HS-5 (cell line): ENCODE measurements at places on chromosomes 4 and X.

GRCh38 chrX:53194308-53194707, 30.7 kb downstream of the KDM5C start:
- no peak for DNase-seq

DNA sequence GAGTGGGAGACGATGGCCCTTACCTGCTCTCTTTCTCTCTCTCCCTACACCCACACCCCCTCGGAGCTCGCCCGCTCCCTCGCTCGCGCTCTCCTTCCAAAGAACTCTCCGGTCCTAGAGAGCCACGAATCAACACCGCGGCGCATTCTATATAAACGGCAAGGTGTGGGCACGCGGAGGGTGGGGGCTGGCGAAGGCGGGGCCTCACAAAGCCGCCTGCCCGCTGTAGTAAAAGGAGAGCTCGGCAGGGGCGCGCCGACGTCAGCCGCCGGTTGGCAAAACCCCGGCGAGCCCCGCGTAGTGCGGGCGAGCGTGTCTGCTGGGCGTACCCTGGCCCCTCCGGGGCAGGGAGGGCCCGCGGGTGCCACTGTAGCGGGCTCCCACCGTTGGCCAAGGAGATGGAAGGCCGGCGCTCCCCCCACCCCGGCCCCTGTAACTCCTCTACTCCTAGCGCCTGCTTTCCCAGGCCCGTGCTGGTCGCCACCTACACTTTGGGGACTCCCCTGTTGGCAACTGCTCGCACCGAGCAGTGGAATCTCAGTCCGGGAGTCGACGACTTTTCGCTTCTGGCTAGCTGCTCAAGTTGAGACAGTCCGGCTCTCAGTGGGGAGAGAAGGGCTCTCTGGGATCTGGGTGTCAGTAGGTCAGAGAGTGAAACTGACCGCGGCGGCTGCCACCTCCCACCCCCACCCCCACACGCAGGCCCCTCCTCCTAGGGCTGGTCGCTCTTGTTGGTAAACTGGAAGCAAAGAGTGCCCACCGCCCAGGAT, 325.5 kb upstream of the F9 start:
- no peak for DNase-seq

- no peak for DNase-seq
Observed at GRCh38 chr4:15398001-15398400, 29.8 kb upstream of the C1QTNF7 start.

GRCh38 chr4:70606459-70606858, 14.4 kb downstream of the AMBN start:
- no peak for DNase-seq

GRCh38 chrX:69674891-69675290, 59.0 kb downstream of the EDA start:
- no peak for DNase-seq

- DNase-seq = no peak
Observed at GRCh38 chrX:129445436-129445835, 77.9 kb downstream of the SMARCA1 start.

DNA sequence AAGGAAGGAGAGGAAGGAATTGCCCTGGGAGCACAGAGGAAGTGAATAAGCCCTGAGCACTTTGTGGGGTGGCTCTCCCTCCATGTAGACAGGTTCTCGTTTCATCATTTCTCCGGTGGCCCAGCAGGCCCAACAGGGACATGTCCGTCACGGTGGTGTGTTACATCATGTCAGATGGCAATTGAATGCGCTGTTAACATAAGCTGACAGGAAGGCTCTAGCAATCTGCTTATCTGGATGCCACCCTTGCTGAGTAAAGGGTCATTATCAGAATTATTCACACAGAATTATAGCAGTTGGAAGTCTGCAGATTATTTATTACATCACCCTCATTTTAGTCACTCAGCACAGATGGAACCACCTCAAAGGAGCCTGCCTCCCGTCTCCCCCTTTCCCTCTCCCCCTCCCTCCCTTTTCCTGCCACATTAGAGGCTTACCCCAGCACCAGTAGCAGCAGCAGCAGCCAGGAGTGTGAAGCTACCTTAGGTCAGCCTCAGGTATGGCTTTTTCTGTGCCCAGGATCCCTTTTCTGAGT, 124.3 kb upstream of the TRIM2 start:
- no peak for DNase-seq

- DNase-seq = no peak
Observed at GRCh38 chr4:181301735-181302710, 941.2 kb upstream of the TENM3 start.

DNA sequence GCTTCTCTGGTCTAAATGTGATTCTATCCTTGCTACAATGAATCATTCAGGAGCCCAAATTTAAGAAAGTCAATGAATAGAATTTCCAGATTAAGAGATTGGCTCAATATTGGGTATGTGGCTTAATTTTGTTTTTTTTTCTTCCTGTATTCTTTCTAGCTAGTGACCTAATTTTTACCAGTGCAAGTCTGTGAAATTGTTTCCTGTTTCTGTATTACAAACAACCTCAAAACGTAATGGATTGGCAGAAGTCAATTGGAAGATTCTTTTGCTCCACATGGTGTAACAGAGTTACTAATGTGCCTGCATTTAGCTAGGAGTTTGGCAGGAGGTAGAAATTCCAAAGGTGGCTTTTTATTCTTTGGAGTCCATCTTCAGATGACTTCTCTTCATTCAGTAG, 17.6 kb downstream of the DYNLT3 start:
- no peak for DNase-seq

DNA sequence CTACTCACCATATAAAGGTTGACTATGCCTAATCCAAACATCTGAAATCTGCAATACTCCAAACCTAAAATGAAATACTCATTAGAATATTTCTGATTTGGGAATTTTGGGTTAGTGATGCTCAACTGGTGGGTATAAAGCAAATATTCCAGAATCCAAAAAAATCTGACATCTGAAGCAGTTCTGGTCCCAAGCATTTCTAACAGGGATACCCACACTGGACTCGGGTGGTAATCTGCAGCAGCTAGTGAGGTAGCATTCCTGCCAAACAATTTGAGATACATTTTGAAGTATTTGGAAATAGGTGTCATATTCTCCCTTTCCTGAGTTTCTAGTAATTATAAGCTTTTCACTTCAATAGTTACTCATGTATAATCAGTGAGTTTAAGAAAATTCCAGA, 49.6 kb upstream of the RPA4 start:
- DNase-seq = no peak

DNA sequence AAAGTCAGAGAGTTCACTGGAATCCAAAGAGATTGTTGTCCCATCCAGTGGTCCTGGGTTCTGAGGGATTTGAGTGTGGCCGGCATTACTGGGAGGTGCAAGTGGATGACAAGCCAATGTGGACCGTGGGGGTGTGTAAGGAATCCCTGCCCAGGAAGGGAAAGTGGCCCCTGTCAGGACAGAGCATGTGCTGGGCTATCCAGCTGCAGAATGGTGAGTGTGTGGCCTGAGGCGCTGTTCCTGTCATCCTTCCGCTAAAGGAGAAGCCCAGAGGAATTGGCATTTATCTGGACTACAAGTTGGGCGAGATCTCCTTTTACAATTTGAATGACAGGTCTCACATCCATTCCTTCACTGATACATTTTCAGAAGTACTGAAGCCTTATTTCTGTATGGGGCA, 20.4 kb upstream of the TRIM60 start:
- DNase-seq = no peak

GRCh38 chr4:56978750-56979303, at the start of gene POLR2B:
POLR2B (plus strand) TSS chr4:56978896; CDS start chr4:56978986, 90 bp downstream.
- DNase-seq = peak; percentile 78

- no peak for DNase-seq
Observed at GRCh38 chr4:98293104-98293887, 32.1 kb downstream of the RAP1GDS1 start.

- peak; percentile 53 for DNase-seq
Observed at GRCh38 chr4:147060151-147060931, 114.7 kb upstream of the TTC29 start.

DNA sequence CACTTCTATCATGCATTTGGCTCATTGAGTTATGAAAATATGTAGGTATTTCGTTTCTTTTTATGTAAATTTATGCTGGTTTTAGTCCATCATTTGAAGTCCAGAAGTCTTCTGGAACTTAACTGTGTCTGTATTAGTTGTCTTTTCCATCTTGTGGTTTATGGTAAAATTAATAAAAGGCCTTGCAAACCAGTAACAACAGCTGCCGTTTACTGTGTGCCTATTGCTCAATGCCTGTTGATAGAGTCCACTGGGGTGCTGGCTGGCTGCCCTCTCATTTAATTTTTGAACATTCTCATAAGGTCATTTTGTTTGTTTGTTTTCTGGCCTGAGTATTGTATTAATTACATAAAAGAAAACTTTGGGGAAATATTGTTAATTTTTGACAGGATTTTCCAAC, 98.0 kb downstream of the NAA11 start:
- no peak for DNase-seq

DNA sequence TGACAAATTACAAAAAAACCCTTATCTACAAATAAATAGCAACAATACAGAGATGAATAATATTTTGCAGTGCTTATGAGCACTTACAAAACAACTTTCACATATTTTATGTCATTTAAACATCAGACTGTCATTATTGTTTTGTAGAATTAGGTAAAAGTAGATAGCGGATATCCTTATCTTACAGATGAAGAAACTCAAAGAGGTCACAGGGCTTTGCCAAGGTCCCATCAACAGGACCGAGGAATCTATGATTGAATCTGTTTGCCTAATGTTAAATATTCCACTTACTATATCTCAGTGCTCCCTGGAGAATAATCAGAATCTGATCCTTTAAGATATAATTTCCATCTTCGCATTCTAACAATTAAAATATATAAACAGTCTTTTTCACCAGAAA, 119.0 kb downstream of the GASK1B start:
- DNase-seq = no peak

GRCh38 chr4:76981644-76982043, 32.1 kb downstream of the SEPTIN11 start:
- no peak for DNase-seq

- no peak for DNase-seq
Observed at GRCh38 chrX:133434197-133434820, 19.0 kb upstream of the GPC4 start.

DNA sequence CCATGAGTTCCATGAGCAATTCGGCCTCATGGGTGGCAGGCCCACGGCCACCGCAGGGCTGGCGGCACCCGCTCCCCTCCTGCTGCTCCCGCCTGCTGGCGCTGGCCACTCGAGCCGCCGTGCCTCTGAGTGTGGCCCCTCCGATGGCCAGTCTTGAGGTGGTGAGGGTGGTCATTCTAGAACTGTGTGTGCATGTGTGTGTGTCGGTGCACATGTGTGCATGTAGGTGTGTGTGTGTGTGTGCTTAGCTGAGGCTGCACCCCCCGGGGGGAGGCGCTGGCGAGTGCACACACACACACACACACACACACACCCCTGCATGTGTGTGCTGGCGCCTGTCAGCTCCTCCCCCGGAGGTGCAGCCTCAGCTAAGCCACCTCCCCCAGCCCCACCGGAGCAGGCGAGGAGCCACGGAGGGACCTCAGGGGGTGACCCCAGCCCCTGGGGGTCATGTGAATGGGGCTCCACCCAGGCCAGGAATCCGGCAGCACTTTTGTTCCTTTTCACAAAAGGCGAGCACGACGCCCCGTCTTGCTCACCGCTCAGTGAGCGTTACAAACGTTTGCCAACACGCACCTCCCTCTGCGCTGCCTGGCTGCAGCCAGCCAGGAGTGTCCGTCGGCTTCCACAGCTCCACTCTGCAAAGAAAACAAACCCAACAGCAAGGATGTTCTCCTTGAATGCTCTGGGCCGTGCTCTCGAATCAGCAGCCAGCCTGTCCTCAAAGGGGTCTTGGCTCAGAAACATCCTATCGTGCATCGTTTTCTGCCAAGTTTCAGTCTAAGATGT, 29.9 kb downstream of the FGFRL1 start:
- no peak for DNase-seq

DNA sequence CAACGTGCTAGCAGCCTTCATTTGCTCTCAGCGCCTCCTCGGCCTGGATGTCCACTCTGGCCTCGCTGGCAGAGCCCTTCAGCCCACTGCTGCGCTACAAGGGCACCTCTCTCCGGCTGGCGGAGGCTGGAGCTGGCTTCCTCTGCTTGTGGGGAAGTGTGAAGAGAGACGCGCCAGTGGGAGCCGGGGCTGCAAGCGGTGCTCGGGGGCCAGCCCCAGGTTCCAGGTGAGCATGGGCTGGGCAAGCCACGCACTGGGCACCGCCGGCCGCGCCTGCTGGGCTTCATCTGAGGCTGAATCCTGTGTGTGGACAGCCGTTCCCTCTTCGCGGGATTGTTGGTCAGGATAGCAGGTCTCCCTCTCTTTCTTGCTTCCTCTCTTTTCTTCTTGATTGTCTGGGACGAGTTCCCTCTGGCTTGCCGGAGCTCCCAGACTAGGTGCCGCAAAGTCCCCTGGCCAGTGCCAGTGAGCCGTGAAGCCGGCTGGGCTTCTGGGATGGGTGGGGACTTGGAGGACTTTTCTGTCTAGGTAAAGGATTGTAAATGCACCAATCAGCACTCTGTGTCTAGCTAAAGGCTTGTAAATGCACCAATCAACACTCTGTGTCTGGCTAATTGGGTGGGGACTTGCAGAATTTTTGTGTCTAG, 165.0 kb downstream of the HEPH start:
- no peak for DNase-seq

GRCh38 chr4:89009115-89009514, 47.9 kb downstream of the FAM13A start:
- no peak for DNase-seq

DNA sequence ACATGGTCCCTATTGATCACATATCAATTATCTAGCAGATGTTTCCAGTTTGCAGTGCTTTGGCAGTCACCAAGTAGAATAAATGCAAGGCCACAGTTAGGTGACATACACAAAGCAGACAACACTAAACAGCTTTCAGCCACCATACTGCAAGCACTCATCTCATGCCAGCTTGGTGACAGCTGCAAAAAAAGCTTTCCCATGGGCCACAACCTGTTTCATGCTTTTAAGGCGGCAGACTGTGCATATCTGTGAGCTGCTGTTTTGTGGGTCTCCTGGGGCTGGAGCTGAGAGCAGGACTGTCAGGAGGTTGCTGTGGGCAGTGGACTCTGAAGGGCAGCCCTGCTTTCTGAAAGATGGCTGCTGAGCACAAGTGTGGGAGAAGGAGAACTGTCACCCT, 82.6 kb downstream of the FHDC1 start:
- DNase-seq = no peak

DNA sequence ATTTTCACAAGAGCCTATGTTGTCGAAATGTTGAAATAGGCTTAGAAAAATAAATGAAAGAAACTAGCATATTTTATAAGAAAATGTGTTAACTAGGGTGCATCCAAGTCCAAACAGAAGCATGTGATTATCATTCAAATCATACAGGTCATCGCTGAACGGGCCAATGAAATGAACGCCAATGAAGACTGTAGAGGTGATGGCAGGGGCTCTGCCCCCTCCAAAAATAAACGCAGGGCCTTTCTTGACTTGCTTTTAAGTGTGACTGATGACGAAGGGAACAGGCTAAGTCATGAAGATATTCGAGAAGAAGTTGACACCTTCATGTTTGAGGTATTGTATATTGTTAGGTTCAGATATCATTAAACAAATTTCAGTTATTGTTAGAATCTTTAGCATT, 9.6 kb downstream of the CYP4V2 start:
- no peak for DNase-seq

GRCh38 chr4:6608758-6609414, 31.6 kb upstream of the MRFAP1 start:
- no peak for DNase-seq
